ENCODE measurements at places on chromosomes 2 and 18.

- DNase-seq, result no peak
These were observed 23.0 kb upstream of the TNP1 start for GRCh38 chr2:216882876-216883275.

- DNase-seq, result no peak
These were observed 24.9 kb upstream of the GALNT3 start for GRCh38 chr2:165818920-165819319.

- no peak for DNase-seq
These were observed 341.8 kb downstream of the RBM43 start for GRCh38 chr2:150919901-150920300.

- no peak for DNase-seq
These were observed 237.6 kb upstream of the RGPD4 start for GRCh38 chr2:107589079-107589491.

- DNase-seq, result no peak
These were observed 47.8 kb downstream of the SMAD2 start for GRCh38 chr18:47882641-47883040.

GRCh38 chr2:201959626-201960025 is 74.0 kb upstream of the FZD7 start:
- peak; percentile 20 for DNase-seq

DNA sequence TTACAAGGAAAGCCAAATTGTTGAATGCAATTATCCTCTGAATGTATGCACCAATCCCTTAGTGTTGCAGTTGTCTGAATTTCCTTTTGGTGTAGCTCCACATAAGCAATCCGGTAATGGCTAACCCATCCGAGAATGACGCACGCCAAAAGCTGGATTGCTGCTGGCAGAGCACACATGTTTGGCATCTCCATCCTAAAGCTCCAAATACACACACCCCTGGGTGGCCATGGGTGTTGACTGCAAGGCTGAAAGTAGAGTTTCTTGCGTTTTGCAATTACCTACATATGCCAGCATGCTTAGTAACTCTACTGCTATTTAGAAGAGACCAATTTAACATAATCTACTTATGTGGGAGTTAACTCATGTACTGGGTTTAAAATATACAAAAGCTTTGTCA is 53.1 kb downstream of the KCTD1 start:
- peak; percentile 10 for DNase-seq

- no peak for DNase-seq
These were observed 71.3 kb downstream of the TNFRSF11A start for GRCh38 chr18:62396381-62396780.

GRCh38 chr18:70453058-70453775 is 164.4 kb downstream of the SOCS6 start:
- DNase-seq, result no peak

DNA sequence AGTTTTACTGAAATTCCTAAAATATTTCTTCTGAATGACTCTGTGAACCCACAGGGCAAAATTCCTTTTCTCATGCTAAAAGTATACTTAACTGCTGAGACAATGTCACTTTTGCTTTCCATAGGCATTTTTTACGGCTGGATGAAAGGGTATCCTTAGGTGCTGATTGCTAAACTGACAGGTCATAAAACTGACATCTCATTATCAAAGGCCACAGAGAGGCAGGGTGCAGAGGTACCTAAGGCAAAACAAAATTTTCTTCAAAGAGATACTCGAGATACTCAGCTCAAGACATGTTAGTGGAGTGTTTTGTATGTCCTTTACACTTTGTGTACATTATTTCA is 62.0 kb upstream of the WDR75 start:
- no peak for DNase-seq

DNA sequence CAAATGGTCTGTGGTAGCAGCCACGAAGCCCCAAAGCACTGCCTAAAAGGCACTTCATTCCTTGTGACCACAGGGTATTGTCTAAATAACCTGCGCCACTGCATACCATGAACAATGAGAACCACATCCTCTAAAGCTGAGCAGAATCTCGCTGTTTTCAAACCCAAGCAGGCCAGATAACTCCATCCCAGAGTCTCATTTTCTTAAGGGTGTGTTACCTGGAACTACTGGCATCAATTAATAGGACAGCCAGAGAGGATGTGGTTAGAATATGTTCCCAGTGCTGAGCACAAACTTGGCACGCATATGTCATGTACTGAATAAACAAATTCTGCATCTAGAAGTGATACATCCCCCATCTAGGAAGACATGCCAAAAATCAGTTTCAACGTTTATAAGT is 13.0 kb downstream of the VPS4B start:
- DNase-seq, result no peak
